HS-5 (cell line): ENCODE measurements at places on chromosomes 3 and 15.

DNA sequence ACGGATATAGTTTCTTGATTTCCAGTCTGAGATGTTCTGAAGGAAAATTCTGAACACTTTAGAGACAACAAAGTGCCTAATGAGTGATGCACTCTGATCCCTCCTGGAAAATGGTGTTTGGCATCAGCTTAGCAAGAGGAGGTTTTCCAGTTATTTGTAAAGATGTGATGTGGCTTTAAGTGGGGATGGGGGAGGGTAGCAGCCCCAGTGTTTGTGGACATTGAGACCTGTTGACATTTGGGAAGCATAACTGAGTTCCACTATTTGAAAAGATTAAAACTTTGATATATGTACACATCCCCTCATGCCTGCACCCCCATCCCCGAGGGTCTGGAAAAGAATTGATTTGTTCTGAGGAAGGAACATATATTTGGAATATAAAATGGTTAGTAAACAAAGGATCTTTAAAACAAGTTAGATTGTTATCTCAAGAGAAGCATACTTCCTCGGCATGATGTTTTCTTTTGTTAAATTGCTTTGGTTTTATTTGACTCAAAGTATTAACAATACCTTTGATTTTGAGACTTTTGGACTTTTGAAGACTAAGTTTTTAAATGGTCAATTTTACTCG lies 6.5 kb downstream of the IGF1R start:
- DNase-seq: no peak

DNA sequence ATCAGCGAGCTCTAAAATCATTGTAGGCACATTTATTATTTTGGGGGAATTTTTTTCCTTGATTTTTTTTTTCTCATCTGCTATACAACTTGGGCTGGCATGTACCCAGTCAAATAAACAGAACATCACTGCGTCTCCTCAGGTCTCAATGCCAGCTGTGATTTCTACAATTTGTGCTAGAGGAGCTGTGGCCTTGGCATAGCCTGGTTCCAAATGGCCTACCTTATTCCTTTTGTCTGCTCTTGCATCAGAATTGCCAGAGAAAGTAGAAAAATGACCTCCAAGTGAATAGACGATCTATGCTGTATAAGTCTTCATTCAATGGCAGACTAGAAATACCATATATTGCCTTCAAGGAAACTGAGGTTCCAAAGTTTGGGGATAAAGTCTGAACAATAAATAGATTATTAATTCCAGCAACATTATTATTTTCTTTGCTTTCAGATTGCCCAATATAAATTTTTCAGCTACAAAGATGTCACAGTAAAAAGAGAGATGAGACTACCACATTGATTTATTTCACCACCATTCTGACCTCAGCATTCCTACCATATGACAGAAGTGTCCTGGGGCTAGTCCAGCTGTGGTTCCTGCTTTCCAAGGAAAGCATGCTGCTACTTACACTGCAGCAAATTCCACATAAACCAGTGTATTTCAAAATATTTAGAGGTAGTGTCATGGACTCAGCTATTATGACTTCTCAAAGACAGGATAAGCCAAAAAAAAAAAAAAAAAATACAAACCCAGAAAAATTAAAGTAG lies 493.9 kb upstream of the ZNF385D start:
- peak; percentile 94 for DNase-seq

DNA sequence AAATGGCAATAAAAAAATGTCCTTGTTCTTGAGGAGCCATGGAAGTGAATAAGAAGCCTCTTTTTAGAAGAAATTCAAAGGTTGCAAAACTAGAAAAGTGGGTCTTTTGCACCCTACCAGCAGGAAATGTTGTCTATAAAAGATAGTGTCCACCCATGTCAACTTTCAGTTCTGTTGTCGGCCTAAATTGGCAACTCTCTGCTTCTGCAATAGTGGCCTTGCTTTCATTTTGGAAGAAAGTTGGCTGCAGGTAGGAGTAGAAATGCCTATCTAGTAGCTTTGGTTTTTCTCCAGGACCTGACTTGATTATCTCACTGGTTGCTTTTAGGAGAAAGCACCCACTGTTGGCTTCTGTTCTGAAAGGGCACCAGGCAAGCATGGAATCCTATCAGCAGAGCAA lies 85.4 kb downstream of the TMEM108 start:
- no peak for DNase-seq

DNA sequence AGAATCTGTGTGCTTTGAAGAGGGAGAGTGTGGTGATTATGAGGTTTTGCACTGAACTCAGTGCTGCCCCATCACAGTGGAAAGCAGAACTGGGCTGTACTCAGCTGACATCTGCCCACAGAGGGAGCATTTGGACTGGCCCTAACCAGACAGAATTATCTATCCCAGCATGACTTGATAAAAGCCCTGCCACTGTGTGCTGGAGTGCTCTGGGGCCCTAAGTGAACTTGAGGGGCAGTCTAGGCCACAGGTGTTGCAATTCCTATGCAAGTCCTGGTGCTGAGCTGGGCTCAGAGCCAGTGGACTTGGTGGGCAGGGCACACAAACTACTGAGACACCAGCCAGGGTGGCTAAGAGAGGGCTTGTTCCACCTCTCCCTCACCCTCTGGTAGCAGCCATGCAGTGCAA lies 269.2 kb upstream of the CTNNB1 start:
- DNase-seq: no peak

DNA sequence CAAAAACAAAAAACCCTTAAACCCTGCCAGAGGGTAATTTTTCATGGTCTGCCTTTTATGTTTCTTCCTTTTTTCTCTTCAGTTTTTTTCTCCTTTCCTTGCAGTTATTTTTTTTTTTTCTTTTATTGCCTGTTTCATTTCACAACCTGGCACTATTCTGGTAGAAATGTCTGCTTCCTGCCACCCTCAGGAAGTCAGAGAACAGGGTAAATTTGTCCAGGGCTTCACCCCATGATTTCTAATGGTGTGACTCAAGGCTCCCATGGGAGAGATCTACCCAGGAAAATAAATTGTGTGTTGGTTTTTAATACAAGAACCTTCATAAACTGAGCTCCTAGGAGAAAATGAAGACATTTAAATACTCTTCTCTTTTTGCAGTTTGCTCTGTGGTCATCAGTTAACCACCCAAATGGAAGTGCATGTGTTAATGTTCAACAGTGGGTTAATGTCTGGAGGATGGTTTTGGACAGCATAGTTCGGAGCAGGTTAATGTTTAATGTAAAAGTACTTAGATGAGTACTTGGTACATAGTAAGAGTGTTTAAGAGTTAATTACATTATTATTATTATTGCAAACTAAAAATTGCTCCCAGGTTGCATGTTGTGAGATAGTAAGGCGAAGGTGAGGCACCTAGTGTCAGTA lies 45.9 kb downstream of the CGNL1 start:
- no peak for DNase-seq

GRCh38 chr15:46768287-46768686 lies 949.0 kb upstream of the SEMA6D start:
- no peak for DNase-seq

DNA sequence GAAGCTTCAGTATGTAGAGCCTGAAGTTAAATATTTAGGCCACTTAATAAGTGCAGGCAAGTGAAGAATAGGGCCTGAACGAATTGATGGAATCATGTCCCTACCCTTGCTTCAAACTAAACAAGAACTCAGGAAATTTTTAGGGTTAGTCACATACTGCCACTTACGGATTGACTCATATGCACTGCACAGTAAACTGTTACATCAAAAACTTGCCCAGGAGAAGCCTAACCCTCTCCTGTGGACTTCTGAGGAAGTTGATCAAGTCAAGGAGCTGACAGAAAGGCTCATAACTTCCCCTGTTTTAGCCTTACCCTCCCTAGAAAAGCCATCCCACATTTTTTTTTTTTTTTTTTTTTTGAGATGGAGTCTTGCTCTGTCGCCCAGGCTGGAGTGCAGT lies 20.6 kb upstream of the KBTBD12 start:
- no peak for DNase-seq

- DNase-seq: no peak
Measured at GRCh38 chr3:53748512-53749271, 97.5 kb downstream of the CHDH start.

DNA sequence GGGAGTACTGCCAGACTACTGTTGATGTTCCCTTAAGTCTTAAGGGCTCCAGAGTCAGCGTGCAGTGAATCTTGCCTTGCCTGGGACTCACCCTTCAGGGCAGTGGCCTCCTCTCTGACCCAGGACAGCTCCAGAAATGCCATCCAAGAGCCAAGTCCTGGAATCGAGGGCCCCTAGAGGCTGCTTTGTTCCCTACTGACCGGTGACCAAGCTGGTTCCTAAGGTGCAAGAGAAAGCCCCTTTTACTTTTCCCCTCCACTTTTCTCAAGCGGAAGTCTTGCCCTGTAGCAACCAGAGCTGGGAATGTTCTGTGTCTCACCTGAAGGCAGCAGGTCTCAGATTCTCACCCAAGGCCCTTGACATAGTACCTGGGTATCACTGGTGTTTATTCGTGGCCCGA lies 238.0 kb downstream of the DOCK3 start:
- DNase-seq: no peak

- no peak for DNase-seq
Measured at GRCh38 chr3:143559296-143559695, 289.0 kb downstream of the SLC9A9 start.

DNA sequence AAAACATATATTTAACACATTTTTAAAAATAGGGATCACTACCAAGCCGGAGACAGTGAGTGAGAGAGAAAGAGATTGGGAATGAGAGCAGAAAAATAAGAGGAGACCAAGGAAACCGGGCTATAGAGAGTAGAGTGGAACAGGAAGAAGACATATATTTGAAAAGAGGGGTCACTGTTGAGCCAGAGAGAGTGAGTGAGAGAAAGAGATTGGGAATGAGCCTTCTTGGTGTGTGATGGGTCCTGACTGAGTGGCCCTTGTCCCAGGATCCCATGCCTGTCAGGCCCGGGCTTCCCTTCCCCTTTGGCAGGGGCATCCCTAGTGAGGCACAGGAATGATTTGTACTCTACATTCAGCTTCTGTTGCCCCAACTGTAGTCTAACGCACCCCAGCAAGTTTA lies 646.6 kb downstream of the NTRK3 start:
- no peak for DNase-seq

DNA sequence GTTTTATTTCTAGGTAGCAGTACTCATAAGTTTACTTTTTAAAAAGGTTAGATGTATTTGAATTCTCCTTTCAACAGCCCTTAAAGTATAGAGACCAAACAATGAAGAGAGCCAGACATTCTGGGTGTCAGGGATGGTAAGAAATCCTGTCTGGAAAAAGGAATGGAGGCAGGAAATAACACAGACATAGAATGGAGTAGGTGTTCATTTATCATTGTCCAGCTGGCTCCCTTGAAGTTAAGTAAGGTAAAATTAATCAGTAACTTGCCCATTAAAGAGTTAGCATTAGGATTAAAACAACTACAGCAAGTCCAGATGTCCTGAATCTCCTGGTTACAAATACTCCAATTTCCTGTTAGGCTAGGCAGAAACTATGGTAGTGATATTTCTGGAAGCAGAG lies 13.5 kb upstream of the SUCNR1 start:
- DNase-seq: no peak

GRCh38 chr3:62712746-62713145 lies 162.5 kb downstream of the CADPS start:
- DNase-seq: no peak

DNA sequence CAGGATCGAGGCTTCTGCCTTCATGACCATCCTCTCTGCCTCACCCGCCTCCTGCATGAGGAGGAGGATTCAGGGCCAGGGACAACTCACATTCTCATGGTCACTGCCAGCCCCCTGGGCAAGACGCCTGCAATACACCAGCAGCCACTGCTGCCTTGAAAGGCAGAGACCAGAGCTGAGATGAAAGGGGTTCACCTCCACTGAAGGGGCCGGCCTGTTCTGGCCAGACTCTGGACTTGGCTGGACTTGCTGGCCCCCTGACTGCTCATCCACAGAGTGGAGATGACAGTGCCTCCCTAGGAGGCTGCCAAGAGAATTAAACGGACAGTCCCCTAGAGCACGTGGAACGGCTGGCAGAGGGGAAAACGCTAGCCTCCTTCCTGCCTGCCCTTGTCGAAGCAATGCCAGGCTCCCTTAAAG lies 35.2 kb downstream of the MGLL start:
- DNase-seq: no peak

GRCh38 chr3:126834596-126835471 lies 130.8 kb downstream of the CHCHD6 start:
- DNase-seq: no peak

DNA sequence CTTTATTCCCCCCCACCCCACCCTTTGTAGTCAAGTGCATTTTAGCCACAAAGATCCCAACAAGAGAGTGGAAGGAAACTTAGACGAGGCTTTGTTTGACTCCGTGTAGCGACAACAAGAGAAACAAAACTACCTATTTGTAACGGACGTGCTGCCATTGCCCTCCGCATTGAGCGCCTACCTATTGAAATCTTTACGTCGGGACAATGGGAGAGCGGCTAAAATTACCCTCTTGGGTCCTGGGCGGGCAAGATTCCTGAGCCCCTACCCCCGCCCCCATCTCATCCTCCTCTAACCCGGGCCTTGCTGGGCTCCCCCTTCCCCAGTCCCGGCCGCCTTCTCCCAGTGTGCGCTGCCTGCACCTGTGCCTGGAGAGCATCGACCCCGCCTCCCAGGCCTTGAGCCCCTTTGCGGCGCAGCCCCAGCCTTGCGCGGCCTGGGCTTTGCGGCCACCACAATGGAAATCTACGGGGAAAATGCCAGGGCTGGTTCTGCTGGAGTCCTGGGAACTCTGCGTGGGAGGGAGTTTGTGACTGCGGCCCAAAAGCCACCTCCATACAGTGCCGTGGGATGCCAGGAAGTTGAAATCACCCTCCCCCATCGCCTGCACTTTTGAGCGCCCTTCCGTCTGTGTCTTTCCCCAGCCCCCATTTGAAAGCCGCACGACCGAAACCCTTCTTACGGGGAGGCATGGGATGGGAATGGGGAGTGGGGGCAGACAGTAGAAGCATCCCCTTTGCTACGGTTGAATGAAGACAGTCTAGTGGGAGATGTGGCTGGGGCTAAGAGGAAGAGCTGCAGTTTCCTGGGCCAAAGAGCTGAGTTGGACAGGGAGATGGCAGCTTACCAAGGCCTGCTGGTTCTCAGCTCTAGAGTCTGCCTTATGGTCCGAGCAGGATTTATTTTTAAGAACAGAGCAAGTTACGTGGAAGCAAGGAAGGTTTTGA lies 1.1 kb upstream of the SOX2 start:
- DNase-seq: no peak

DNA sequence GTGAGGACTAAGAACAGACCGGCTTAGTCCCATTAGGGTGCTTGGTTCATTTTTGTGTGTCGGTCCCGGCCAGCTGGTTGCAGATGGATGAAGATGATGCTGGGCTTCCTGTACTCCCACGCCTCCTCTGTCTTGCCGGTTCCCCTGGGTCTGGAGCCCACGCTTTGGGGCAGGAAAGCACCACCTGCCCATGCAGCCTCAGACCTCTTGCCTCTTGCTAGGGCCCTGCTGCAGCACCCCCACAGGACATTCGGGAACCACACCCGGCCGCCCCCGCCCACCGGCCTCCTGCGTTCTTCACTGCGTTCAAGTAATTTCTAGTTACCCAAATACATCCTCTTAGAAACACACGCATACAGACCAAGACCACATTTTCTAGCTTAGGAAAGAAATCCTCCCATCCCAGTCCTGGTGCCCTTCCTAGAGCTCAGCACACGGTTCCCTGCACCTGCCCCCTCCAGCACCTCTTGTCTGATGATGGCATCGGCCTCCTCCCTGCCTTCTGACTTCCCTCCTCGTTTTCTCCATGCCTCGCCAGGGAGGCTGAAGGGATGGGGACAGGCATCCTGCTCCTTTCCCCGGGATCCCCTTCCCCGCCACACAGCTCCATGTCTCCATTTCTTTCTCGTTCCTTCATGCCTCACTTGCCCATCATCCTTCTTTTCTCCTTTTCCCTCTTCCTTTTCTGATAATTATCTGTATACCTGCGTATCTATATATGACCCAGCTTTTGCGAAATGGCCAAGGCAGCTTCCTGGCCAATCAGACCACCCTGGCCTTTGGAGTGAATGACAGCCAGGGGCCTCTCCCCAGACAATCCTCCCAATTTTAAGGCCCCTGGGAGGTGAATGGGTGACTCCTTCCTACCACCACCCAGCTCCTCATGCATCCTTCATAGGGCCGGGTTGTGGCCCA lies 30.9 kb downstream of the FAM3D start:
- no peak for DNase-seq
